ENCODE measurements at places on chromosomes 2 and 18.

- no peak for DNase-seq
Observed at GRCh38 chr18:52567360-52567759, 227.4 kb downstream of the DCC start.

DNA sequence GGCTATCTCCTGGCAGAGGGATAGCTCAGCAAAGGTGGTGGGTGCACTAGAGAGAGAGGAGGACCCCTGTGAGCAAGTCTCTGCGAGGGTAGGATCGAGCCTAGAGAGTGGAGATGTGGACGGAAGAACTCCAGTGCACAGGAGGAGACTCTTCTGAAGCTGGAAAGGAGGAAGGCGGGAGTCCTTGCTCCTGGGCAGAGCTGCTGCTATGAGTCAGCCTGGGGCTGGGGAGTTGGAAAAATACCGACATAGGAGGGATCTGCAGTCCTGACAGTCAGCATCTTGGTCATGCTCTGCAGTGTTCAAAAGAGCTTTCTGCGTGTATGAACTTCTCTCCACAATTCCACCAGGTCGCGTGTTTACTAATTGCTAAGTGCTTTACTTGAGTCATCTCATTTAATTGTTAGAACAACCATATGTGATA is 233.8 kb downstream of the LDLRAD4 start:
- DNase-seq, result no peak

DNA sequence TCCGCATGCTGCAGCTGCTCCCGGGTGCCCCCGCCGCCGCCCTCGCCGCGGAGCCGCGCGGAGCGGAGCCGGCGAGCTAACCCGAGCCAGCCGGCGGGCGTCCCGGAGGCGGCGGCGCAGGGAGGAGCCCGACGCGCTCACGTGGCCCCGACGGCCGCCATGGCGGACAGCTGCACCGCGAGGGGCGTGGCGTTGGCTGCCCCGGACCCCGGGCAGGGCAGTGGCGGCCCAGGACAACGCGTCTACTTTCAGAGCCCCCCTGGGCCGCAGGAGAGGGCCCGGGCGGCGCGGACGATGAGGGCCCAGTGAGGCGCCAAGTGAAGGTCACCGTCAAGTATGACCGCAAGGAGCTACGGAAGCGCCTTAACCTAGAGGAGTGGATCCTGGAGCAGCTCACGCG is 30.0 kb upstream of the CCNYL1 start:
- DNase-seq, result no peak

DNA sequence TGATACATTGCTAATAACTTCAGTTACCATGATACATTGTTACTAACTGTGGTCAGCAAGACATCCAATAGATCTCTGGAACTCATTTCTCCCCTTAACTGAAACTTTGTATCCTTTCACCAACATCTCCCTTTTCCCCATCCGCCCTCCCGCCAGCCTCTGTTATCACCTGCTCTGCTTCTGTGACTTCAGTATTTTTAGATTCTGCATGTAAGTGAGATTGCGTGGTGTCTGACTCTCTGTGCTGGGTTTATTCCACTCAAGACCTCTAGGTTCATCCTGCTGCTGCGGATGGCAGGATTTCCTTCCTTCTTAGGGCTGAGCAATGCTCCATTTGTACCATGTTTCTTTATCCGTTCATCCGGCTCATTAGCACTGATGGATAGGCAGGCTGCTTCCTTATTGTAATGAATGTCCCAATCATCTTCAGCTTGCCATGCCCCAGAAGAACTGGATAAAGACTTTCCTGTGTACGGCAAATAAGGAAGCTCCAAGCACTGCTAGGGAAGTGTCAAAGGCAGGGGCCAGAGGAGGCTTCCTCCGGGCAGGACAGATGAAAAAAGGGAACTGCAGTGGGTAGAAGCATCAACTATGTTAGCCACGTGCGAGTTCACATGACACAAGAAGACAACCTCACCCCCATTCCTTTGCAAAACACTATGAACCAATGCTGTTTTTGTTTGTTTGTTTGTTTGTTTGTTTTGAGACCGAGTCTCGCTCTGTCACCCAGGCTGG is 113.4 kb downstream of the EIPR1 start:
- no peak for DNase-seq

- no peak for DNase-seq
Observed at GRCh38 chr2:147549054-147549453, 295.8 kb upstream of the ACVR2A start.

DNA sequence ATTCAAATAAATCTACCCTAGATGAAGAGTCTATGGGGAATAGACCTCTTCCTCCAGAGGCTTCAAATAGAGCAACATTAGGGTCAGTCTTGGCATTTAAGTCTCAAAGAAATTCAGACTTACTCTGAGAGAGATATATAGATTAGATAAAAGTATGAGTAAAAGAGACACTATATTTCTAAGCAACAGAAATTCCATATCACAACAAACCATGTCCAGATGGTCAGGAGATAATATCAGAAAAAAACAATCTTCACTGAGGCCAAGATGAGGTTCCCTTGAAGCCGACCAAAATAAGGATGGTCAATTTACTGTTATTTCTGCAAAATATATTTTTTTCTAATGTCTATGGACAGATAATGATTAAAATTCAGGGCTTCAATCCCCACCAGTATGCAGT is 89.1 kb upstream of the NOSTRIN start:
- no peak for DNase-seq

DNA sequence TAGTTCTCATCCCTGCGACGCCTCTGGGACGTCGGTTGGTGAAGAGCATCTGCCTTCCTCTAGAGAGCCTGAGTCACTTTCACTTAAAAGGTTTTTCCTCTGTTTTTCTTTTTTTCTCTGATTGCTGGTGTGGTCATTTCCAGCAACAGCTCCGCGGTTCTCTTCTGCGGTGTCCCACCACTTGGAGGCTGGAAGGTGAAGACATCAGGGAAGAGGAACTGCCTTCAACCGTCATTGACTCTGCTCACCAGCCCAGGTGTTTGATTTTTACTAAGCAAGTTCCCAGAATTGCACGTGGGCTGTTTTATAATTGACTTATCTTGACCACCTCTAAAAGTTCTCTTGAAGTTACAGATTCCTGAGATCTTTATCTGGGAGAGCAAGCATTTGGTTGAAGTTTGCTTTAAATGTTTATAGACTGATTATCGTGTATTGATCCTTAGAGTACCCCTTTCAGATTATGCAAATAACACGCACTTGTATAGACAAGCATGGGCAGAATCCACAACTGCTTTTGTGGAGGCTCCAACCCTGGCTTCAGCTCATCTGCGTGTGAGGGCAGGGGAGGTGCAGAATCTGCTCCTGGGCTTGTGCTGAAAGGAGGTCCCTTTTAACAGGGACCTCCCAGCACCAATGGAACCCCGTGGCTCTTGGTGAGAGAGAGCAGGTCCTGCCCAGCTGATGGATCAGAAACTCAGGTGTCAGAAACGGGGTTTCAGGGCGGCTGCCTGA is 3.5 kb downstream of the CTDP1 start:
- no peak for DNase-seq

- DNase-seq, result no peak
Observed at GRCh38 chr2:150581717-150582472, 94.4 kb upstream of the RND3 start.

DNA sequence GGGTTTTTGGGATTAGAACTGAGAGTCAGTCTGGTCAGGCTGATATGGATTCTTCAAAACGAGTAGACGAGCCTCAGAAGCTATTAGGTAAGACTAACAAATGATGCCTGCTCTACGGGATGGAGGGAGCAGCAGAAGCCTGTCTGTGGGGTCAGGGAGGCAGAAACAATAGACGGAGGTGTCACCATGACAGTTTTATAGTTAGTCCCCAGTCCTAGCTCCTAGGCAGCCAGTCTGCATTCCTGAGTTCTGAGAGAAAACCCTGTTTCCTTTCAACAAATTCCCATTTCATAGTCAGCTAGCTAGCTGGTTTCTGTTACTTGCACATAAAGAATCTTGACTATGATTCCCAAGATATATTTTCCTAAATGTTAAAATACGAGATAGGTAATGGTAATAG is 542.1 kb downstream of the PID1 start:
- DNase-seq, result no peak

DNA sequence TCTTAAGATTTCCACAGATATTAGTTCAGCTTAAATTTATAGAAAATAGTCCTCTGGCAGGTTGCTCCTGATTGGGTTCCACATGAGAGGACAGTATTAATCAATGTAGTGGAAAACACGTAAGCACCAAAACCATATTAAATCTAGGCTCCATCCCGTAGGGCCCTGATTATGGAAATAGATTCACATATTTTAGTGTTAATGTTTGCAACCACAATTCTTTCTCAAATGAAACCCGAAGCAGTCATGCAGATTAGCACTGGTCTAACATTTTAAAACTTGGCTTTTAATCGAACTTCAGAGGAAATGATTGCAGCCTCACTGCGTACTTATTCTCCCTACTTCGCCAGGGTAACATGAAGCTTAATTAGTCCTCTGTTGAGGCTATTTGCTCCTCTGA is 60.9 kb downstream of the METTL4 start:
- DNase-seq, result no peak

- no peak for DNase-seq
Observed at GRCh38 chr2:38116762-38117161, 40.8 kb upstream of the CYP1B1 start.

GRCh38 chr2:238851026-238851425 is 3.1 kb downstream of the TWIST2 start:
- DNase-seq, result no peak

DNA sequence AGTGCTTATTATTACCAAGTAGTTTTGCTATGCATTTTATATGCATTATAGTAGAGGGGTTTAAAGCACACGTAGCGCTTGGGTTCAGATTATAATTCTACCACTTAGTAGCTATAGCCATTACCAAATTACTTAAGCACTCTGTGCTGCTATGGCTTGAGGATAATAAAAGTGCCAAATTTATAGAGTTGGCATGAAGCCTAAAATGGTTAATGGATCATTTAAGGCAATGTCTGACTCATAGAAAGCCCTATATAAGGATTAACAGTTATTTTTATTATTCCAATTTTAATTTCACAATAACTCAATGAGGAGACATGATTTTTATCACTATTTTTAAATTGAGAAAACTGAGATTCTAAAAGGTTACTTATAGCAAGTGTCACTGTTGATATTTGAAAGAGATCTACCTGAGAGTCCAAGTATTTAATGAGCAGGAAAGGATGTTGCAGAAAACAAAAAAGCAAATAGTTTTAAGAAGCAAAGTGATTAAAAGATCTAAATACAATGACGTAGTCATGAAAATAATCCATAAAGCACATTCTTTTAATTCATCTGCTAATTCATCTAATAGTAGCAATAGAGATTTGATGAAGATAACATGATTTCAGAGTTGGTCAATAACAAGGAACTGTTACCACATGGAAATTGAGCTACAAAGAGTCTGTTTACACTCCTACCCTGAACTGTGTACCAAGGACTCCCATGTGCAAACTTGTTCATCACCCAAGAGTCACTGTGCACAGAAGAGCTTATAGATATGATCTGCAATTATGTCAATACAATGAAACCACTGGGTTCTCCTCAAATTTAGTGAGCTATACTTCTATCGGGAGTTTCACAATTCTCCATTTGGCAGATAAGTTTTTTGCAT is 78.8 kb upstream of the DTNA start:
- no peak for DNase-seq

DNA sequence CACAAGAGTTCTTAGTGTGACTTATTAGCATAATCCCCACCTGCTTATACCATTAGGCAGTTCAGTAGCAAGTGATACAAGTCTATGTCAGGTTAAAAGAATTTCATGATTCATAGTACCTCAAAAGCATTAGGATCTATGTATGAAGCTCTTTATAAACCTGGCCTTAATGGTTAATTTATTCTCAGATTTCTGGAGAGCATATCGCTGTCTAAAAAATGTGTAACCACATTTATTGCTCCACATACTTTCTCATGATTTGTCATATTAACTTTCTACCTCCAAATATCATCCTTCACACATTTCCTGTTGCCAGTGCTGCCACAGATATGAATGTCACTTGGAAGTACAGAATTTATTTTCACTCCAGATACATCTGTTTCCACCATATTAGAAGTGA is 332.8 kb upstream of the MAP2 start:
- no peak for DNase-seq

DNA sequence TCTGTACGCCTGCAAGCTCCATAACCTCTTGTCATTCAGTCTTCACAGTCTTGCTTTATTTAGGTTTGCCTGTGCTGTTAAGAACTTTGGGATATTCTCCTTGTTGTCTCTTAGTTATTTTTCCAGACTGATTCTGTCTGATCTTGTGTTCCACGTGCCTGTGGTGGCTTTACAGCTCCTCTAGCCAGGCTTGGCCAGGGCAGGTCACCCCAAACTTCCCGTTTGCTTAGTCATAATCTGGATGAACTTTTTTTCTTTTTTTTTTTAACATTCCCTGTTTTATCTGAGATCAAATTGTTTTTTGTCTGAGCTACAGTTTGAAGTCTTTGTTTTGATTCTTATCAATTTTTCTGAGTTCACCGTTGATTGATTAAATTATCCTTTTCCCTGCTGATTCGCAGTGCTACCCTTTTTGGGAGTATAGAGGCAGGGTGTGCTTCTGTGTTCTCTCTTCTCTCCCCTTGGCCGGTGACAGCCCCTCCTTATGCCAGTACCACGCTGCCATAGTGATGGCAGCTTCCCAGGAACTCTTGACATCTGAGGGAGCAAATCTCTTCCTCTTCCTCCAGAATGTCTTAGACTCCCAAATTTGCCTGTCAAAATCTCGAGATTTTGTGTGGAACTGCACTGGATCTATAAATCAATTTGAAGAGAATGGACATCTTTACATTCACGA is 2.5 kb downstream of the SP100 start:
- DNase-seq, result no peak

DNA sequence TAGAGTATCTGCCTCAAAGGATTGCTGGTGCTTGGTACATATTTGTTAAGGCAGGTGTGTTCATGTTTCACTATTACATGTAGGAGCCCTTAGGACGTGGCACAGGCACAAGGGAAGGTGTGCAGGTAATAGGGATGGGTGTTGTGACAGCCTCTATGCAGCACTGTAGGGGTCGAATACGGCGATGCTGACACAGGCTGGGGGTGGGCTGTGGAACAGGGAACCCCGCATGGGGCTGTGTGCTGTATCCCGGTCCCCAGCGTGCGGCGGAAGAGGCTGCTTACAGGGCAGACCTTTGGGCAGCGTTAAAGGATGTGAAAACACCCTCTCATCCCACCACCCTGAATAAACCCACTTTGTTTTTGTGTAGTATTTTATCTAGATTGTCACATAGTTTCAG is 21.5 kb downstream of the B3GNT2 start:
- DNase-seq, result no peak

DNA sequence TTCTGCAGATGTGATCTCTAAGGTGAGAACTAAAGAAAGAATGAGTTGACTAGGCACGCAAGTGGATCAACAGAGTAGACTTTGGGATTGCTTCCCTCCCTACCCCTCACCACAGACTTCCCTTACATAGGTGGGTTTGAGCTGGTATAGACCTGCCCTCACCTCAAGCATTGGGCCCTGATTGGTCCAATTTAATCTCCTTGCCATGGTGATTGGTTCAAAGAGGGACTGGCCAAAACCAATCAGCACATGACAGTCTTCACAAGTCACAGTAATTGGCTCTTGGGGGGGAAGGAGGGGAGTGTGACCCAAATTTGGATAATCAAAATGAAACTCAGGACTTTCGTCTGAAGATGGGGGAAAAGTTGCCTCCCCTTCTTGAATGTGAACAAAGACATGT is 36.6 kb upstream of the LNPK start:
- no peak for DNase-seq

All from breast epithelium (tissue), 4 donors.